ENCODE measurements at places on chromosomes 3 and 15.
A peak's percentile ranks its signal among the peaks of the same experiment; 100 is the strongest.

DNA sequence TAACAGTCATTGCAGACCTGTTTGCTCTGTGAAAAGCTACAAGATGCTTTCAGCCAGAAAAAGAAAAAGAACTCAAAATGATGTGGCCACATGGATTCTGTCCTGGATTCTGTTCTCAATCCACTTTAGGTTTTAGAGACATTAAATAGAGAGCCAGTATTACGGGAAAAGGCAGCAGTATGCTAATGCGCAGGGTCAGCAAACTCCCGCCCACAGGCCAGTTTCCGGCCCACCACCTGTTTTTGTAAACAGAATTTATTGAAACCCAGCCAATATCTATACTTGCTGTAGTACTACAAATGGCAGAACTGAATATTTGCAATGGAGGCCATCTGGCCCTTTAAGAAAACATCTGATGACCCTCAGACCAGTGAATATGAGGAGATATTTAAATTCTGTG is 416.1 kb downstream of the ERC2 start:
- DNase-seq: no peak

GRCh38 chr3:72492240-72492639 is 356.0 kb downstream of the SHQ1 start:
- peak; percentile 99 for DNase-seq

DNA sequence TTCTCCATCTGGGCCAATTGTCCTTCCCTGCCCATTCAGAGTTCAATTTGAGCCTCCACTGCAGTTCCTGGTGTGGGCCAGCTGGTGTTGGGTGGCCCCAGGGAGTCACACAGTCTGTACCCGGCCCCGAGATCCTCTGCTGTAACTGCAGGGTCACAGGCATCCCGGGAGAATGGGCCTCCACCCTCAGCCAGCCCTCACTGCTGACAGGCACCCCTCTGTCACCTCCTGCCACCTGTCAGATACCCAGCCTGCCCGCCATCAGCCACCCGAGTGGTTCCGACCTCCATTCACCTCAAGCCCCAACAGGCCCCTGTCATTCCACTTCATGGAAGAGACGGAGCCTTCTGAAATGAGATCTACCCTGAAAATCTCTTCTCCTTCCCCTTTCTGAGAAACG is 73.2 kb downstream of the ST8SIA2 start:
- DNase-seq: no peak

- no peak for DNase-seq
Measured at GRCh38 chr15:50718700-50719125, 32.1 kb upstream of the TRPM7 start.

- DNase-seq: peak; percentile 20
Measured at GRCh38 chr3:55885721-55886120, 398.6 kb upstream of the WNT5A start.

- peak; percentile 99 for DNase-seq
Measured at GRCh38 chr3:69051756-69052471, at the start of gene TMF1. Gene TMF1, minus strand, starts transcription at chr3:69052333. Its CDS starts 247 bp downstream, at chr3:69052086.

- no peak for DNase-seq
Measured at GRCh38 chr3:32706348-32707025, 21.5 kb downstream of the CNOT10 start.

- no peak for DNase-seq
Measured at GRCh38 chr15:35721751-35722150, 175.8 kb upstream of the DPH6 start.

GRCh38 chr3:30602946-30603345 is 3.5 kb upstream of the TGFBR2 start:
- DNase-seq: no peak

DNA sequence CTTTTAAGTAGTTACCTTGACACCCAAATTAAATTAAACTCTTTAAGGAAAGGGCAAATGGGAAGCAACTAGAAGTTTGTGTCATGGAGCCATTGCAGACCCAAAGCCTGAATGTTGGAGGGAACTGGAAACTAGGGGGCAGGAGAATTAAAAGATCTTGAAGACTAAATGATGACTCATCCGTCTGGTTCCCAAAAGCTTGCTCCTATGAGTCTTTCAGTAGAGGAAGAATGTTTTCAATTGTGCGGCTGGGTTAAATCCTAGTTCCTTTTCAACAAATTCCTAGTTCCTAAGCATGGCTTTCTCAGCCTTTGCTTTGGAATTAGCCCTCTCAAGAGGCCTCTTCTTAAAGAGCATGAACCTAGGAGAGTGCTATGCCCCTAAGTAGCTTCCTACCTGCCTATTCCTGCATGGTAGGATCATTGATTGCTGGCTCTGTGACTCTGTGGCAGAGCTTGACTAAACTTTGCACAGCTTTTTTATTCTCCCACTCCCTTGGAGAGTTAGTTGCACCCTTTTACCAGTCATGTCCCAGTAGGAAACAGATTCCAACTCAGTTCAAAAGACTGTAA is 17.7 kb downstream of the CLEC3B start:
- peak; percentile 93 for DNase-seq

DNA sequence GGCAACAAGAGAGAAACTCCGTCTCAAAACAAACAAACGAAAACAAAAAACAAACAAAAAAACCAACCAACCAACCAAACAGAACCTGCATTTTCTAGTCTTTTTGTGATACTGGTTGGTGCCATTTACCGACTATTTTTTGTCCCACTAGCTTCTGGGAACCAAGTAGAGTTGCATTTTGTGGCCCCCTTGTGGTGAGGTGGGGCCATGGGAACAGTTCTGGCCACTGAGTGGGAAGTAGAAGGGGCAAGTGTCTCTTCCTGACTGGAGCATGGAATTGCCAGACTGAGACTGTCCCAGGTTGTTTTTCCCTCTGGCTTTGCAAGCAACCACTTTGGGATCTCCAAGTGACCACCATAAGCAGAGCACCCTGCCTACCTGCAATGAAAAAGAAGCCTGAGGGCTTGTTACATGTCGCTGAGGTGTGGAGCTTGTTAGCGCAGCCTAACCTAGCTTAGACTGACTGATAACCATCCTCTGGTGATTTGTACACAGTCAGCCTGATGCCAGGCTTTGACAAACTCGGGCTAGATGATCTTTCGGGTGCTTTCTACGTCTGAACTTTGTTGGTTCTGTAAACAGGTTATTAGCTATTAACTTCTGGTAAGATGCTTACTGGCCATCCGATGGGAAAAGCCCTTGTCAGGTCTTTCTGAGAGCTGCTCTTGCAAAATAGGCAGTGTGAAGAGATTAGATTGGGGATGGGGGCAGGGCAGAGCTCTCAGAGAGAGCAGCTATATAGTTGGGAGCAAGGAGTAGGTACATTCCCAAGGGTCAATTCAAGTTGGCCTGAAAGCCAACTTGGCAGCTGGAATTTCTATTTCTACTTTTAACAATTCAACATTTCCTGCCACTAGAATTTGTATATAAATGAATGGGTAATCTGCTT is 172.2 kb downstream of the SSR3 start:
- peak; percentile 19 for DNase-seq
